ENCODE measurements at places on chromosomes 3 and 15.

GRCh38 chr3:18258492-18258891 is 166.6 kb downstream of the SATB1 start:
- no peak for DNase-seq

- no peak for DNase-seq
Measured at GRCh38 chr3:137134431-137134830, 176.6 kb downstream of the IL20RB start.

GRCh38 chr3:47342151-47342550 is 38.7 kb upstream of the PTPN23 start:
- DNase-seq: no peak

DNA sequence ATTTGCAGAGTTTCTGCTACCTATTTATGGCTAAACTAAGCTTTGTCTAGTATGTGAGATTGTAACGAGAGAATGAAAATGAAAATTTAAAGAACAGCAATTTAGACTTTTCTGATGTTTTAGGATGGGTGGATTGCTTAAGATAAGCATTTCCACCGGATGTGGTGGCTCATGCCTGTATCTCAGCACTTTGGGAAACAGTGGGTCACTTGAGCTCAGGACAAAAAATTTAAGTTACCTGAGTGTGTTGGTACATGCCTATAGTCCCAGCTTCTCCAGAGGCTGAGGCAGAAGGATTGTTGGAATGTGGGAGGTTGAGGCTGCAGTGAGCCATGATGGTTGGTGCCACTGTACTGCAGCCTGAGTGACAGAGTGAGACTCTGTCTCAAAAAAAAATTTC is 3.3 kb downstream of the PPP4R2 start:
- DNase-seq: no peak
